ENCODE measurements at places on chromosomes 2 and 18.

GRCh38 chr2:179017773-179018357 is 32.1 kb downstream of the CCDC141 start:
- DNase-seq: no peak

GRCh38 chr2:158743879-158744278 is 51.2 kb upstream of the DAPL1 start:
- no peak for DNase-seq

DNA sequence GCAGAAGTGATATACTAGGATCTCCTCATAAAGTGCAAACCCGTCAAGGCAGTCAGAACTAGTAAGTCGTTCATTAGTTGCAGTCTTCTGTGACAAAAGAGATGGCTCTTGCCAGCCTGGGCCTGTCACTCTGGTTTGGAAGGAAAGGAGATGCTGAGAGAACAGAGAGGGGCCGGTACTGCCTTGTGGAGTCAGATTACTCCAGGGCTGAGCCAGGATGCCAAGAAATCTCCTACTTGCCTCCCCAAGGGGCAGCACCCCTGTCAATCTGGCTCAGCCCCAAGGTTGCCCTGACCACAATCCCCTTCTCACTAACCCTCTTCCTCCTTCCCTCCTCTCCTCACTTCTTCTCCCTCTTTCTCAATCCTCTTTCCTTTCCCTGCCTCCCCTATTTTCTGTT is 62.9 kb upstream of the ASPRV1 start:
- DNase-seq: no peak

- DNase-seq: no peak
These were observed 62.3 kb downstream of the TNS1 start for GRCh38 chr2:217940261-217941220.

GRCh38 chr18:36931106-36931505 is 102.2 kb downstream of the KIAA1328 start:
- no peak for DNase-seq

DNA sequence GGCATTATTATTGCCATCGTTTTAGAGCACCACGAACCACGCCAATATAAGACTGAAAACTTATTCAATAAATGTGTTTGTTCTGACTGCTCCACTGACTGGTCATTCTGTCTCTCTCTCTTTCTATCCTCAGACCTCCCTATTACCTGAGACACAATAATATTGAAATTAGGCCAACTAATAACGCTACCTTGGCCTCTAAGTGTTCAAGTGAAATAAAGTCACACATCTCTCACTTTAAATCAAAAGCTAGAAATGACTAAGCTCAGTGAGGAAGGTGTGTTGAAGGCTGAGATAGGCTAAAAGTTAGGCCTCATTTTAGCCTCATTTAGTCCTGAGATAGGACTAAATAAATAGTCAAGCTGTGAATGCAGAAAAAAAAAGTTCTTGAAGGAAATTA is 38.8 kb downstream of the G6PC2 start:
- no peak for DNase-seq

DNA sequence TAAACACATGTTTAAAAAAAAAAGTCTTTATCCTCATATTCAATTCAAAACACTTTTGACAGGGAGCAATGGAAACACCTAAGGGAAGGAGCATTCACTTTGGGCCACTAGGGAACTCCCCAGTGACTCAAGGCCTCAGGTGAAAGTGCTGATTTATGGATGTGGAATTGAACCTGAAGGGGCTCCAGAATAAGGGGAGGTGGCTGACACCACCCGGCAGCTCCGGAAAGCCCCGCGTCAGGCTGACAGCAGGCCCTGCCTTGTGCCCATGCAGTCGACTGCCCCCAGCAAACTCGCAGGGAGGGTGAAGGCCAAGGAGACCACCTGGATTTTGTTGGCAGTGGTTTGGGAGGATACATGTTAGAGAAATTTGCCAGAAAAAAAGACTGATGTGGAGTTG is 275.3 kb upstream of the NCKAP5 start:
- no peak for DNase-seq

DNA sequence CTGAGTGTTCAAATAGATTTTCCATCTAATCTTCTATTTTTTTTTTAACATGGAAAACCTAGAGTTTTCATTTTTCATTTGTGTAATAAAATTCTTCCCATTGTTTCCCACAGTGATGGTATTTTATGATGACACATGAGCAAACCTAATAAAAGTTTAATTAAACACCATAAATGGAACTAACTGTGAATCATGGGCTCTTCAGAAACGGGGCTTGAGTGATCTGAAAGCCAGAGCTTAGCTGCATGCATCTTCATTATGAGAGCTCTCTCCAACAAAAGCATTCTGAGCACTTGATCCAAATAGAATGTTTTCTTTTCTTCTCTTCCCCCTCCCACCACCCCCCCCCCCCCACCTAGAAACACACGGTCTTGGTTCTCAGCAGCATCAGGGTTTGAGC is 82.1 kb upstream of the REV1 start:
- no peak for DNase-seq

Data from stimulated activated CD8-positive, alpha-beta memory T cell treated with anti-CD3 and anti-CD28 coated beads, Interleukin-2, amount 100 ng/mL, for 1 hour (primary cell).